Mesothelial cell of epicardium (in vitro differentiated cells): ENCODE measurements at places on chromosomes 3 and 15.

GRCh38 chr3:38039899-38040261 lies 872 bp downstream of the DLEC1 start:
- DNase-seq, result no peak
- peaks cover 43% of the 10 kb centered on the region for H3K27me3 ChIP-seq
- H3K4me3 ChIP-seq, result peak overlapping the region; percentile 70
- no peaks in the 10 kb centered on the region for H3K36me3 ChIP-seq

- no peaks in the 10 kb centered on the region for H3K27me3 ChIP-seq
- peak overlapping the region; percentile 94 for H3K27ac ChIP-seq
- no peak for DNase-seq
- peak overlapping the region; percentile 20 for H3K4me3 ChIP-seq
Measured at GRCh38 chr3:196754091-196754981, 14.7 kb downstream of the PAK2 start.

GRCh38 chr3:47473391-47473790 lies 2.4 kb downstream of the SCAP start:
- peaks cover 16% of the 10 kb centered on the region for H3K4me1 ChIP-seq
- peaks cover 6% of the 10 kb centered on the region for H3K36me3 ChIP-seq
- no peak for DNase-seq
- peak overlapping the region; percentile 53 for H3K4me3 ChIP-seq
- no peak overlapping the region for H3K27ac ChIP-seq
- no peaks in the 10 kb centered on the region for H3K27me3 ChIP-seq

DNA sequence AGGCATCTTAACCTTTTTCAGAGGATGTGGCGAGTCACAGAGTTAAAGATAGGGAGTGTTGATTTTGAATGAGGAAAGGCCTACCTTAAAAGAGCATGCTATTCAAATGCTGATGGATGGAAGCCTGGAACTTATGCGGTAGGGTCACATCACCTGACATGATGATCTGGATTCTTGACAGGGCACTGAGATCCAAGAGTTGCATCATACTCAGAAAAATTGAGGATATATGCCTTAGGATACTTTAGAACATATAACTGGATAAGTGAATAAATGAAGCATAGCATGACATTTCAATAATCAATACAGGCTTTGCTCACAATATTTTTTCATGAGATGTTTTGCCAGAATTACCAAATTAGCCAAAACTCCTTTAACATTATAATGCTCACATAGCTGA lies 20.1 kb upstream of the SECISBP2L start:
- no peak overlapping the region for H3K4me3 ChIP-seq
- peaks cover under 1% of the 10 kb centered on the region for H3K27me3 ChIP-seq
- H3K27ac ChIP-seq, result no peak overlapping the region
- DNase-seq, result no peak
- H3K4me1 ChIP-seq, result peaks cover under 1% of the 10 kb centered on the region
- no peaks in the 10 kb centered on the region for H3K36me3 ChIP-seq

DNA sequence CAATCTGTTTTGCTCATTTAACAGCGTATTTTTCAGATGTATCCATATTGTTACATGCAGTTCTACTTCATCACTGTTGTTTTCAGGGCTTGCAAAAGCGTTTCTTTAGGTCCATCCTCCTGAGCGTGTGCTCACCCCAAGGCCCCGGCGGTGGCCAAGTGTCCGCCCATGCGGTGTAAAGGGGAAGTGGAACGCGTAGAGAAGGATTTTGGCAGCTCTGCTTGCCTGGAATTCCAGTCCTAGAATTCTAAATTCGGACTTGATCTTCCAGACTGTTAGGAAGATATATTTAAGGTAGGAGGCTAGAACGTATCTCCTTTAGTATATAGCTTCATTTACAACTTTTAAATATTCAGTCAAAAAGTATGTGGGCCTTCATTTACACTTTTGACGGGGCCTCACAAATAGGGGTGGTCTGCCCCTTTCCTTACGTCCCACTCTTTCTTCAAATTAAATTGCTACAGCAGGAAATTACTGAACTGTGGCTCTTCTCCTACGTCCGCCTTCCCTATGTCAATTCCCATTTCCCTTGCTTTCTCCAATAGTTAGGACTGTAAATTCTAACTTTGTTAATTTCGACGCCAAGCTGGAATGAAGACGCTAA lies 609 bp upstream of the TBC1D23 start:
- no peaks in the 10 kb centered on the region for H3K36me3 ChIP-seq
- H3K27ac ChIP-seq, result peak overlapping the region; percentile 99
- H3K27me3 ChIP-seq, result no peaks in the 10 kb centered on the region
- H3K4me1 ChIP-seq, result peaks cover 52% of the 10 kb centered on the region
- H3K4me3 ChIP-seq, result peak overlapping the region; percentile 95

DNA sequence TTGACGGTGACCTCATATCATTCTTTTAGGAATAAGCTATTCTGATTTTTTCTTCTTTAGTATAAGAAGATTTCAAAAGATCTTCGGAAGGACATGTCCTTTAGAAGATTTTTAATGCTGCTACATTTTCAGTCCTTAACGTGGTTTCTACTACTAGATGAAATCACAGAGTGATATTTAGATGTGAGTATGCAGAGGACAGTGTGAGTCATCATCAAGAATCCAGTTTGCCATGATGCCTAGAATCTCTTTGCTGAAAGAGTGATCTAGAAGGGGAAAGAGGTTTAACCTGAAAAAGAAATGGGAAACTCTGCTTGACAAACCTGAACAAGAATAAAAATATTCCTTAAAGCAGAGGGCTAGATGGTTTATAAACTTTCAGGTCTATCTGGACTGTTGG lies 43.2 kb downstream of the SLC7A14 start:
- peaks cover 20% of the 10 kb centered on the region for H3K27me3 ChIP-seq
- no peaks in the 10 kb centered on the region for H3K36me3 ChIP-seq
- H3K27ac ChIP-seq, result no peak overlapping the region

DNA sequence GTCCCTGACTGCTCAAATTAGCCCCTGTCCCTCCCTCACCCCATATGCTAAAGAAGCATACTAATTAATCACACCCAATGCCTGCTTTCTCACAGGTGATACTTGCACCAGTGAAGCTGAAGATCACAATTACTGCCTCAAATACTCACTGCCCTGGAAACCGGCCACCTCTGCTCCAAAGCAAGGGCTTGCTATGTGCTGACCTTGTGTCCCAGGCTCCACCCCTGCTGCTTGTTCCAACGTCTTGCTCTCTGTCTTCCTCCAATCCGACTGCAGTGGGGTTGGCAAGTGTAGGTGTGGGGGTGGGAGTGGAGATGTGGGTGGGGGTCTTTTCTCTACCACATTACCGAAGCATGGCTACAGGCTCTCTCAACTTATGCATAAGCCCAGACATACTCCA lies 55.7 kb upstream of the PSMD6 start:
- no peak for DNase-seq
- H3K27ac ChIP-seq, result no peak overlapping the region
- peaks cover 6% of the 10 kb centered on the region for H3K4me1 ChIP-seq
- H3K4me3 ChIP-seq, result no peak overlapping the region
- H3K36me3 ChIP-seq, result no peaks in the 10 kb centered on the region

- no peaks in the 10 kb centered on the region for H3K27me3 ChIP-seq
- no peak overlapping the region for H3K27ac ChIP-seq
- no peaks in the 10 kb centered on the region for H3K36me3 ChIP-seq
- DNase-seq, result no peak
Measured at GRCh38 chr3:13536432-13536831, 12.5 kb upstream of the FBLN2 start.
